Gastroesophageal sphincter (tissue), 4 donors: ENCODE measurements at places on chromosomes 11 and 22. TPM values are rescaled to one million over a fixed set of nuclear protein-coding genes. Genes with fewer than 3 reads are reported as not detected.
A peak's percentile ranks its signal among the peaks of the same experiment; 100 is the strongest.

DNA sequence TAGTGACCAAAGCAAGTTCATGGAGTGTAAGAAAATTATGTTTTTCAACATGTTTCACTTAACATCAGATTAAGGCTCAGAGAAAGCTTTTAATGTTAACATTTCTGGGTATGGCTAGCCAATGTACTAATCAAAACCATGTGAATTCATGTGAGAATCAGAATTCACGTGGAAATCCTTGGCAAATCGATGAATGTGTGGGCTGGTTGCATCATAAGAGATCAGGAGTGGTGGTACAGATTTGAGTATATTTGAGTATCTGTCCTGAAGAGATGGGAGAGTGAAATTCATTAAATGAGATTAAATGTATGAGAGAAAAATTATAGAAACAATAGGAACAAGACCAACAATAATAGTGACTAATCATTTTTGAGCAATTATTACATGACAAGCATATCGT is 638.6 kb upstream of the ANO5 start:
- ATAC-seq = no peak

Gene NARS2
- total RNA-seq = 9.3 TPM

Gene OMP
- total RNA-seq = not detected

Gene SHANK2
- 14.5 TPM for total RNA-seq

DNA sequence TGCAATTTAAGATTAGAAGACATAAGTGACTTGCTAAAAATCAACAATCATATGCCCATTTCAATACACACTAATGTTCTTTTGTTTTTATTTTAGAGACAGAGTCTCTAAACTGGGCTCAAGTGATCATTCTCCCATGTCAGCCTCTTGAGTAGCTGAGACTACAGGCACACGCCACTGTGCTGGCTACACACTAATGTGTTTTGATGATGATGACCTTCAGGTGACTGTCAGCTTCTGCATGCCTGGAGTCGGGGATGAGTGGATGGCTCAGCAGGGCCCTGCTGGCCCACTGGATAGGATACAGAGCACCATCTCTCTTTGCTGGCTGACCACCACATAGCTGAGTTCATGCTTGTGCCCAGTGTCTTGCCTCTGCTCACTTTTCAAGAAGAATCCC is 27.0 kb upstream of the POU2AF1 start:
- no peak for ATAC-seq

- no peak for ATAC-seq
Observed at GRCh38 chr11:79610139-79610538, 169.3 kb upstream of the TENM4 start.

Gene RFPL2
- not detected for total RNA-seq

- no peak for ATAC-seq
Observed at GRCh38 chr11:44967930-44968496, 17.3 kb upstream of the TP53I11 start.

DNA sequence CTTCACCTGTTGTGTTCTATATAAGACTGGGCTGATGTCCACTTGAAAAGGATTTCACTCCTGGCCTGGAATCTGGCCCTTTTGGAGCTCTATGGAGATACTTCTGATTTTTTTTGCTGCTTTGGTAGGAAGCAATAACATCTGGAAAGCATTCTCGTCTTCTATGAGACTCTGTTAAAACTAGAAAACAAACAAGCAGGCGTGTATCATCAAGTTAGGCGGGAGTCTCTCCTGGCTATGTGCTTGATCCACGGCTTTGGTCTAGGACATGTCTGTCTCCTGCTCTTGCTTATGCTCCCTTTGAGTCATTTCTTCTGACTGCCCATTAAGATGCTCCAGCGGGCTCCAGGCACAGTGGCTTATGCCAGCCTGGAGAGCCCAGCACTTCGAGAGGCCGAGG is 121.4 kb upstream of the TTC12 start:
- ATAC-seq = peak; percentile 51

Gene ZNF202
- total RNA-seq = 5.4 TPM

DNA sequence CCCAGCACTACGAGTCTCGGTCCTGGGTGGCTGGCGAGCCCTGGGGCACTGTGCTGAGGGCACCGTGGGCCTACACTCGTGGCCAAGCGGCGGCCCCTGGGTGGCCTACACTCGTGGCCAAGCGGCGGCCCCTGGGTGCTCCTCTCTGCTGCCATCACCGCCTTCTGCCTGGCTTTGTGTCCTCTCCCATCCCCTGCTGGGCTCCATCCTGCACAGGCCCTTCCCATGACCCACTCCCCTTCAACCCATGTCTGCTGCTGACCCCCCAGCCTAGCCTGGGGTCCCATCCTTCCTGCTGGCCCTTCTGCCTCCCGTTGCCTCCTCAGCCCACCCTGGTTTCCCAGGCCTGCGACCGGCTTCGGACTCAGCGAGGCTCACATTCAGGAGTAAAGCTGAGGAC is 87.4 kb upstream of the CLDN5 start:
- no peak for ATAC-seq

Gene EED
- total RNA-seq = 11.7 TPM

DNA sequence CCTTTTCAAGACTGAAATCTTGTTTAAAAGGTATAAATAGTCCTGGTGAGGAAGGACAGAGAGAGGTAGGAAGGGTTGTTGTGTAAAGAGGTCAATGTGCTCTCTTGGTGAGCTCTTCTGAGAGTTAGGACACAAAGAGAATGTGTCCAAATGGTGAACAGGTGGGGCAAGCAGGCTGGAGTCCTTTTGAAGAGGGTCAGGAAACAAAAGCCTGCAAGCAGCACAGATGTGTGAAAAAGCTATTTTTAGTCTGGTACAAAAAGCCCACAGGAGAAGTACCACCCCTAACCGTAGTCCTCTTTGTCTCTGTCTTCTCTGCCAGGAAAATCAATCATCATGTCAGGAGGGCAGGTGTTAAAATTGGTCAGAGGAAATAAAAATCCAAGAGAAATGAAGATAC is 54.4 kb upstream of the SYN3 start:
- no peak for ATAC-seq
